ENCODE measurements at places on chromosomes 11 and 22.

DNA sequence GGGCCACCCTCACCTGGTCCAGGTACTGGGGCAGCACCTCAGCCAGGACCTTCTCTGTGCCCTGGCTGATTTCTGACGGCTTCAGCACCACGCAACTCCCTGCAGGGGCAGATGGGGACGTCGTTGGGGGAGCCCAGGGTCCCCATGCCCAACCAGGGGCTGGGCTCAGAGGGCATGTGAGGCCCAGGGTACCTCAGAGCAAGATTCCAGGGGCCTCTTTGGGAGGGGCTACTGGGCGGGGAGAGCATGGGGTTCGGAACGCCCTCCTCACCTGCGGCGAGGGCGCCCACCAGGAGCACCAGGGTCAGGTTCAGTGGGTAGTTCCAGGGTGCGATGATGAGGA, 8.1 kb downstream of the ALDH3B2 start:
- no peak for DNase-seq

- no peak for DNase-seq
These were observed 4.5 kb downstream of the FHIP1B start for GRCh38 chr11:6229911-6230310.

DNA sequence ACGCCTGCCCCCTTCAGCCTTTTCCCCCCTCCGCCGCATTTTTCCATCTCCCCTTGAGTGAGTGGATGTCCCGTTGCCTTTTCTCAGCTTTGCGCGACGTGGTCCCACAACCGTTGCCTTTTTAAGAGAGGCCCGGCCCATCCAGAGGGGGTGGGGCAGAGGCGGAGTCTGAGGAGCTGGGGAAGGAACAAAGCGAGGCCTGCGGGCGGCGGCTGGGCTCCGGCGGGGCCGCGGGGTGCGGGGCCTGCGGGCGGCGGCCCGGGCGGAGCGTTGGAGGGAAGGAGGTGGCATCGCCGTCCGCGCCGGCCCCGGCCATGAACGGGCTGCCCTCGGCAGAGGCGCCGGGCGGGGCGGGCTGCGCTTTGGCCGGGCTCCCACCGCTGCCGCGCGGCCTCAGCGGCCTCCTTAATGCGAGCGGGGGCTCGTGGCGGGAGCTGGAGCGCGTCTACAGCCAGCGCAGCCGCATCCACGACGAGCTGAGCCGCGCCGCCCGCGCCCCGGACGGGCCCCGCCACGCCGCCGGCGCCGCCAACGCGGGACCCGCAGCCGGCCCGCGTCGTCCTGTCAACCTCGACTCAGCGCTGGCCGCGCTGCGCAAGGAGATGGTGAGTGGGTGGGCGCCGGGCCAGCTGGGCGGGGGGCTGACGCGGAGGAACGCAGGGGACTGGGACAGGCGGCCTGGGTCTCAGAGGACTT, at the start of gene FAM89B:
FAM89B (plus strand) TSS at position 183 of the 696 bp plus-strand sequence; CDS start at position 315, 132 bp downstream.
- no peak for DNase-seq

DNA sequence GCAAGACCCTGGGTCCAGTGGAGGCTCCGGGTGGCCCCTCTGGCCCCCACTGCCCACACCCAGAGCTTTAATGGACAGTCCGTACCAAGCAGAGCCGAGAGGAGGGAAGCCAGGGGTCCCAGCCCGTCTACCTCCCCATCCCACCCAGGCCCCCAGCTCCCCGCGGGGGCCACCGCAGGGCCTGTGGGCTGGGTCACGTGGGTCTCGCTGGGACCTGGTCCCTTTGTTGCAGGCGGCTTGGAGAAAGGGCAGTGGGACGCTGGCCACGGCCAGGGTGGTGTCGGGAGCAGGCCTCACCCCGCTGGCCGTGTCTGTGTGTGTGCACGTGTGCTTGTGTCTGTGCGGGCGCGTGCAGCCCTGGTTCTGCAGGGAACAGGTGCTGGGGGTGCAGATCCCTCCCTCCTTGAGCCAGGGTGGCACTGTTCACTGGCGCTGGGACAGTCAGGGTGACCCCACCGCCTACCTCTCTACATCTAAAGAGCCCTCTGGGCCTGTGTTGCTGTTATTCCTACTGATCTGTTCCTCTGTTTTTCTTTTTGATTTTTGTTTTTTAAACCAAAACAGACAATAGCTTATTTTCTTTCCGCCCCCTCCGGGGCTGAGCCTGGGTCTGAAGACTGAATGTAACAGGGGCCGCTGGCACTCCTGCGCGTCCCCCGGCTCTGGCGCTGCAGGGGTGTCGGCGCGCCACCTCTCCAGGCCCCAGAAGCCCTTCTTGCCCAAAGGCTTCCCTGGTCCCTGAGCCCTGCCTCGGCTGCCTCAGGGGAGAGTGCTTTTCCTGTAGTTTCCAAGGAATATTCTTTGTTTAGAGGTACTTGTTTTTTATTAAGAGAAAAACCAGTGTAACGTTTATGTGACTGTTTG, 20.1 kb upstream of the TMEM191C start:
- no peak for DNase-seq

Measured in NCI-H1417 treated with DMSO at 0.1 percent for 48 hours (cell line).